ENCODE measurements at places on chromosomes 1 and 21. TPM values are rescaled to one million over a fixed set of nuclear protein-coding genes. Genes with fewer than 3 reads are reported as not detected.

The WNT9A gene
- 2.6 TPM for total RNA-seq

The OR2T29 gene
- total RNA-seq = not detected

The OR14A2 gene
- total RNA-seq = not detected

The LIN9 gene
- total RNA-seq = 7.1 TPM

The FBXO28 gene
- 35.1 TPM for total RNA-seq

The UBL4B gene
- total RNA-seq = not detected

The RGS7 gene
- total RNA-seq = 0.24 TPM

The RAB25 gene
- 213 TPM for total RNA-seq

The KIRREL1 gene
- total RNA-seq = 5.8 TPM

The PIGV gene
- total RNA-seq = 16.8 TPM

The C1orf210 gene
- 67.4 TPM for total RNA-seq

The LCE1A gene
- total RNA-seq = not detected

The HPCAL4 gene
- 0.07 TPM for total RNA-seq

The CA6 gene
- total RNA-seq = not detected

The LCA5L gene
- total RNA-seq = 0.98 TPM

The RHOU gene
- 13.3 TPM for total RNA-seq

The USP33 gene
- 43.9 TPM for total RNA-seq

The SORT1 gene
- 76.2 TPM for total RNA-seq

The RGS16 gene
- 0.77 TPM for total RNA-seq

The LAMC2 gene
- 25.3 TPM for total RNA-seq

The KIF14 gene
- 2.7 TPM for total RNA-seq

The NECTIN4 gene
- total RNA-seq = 7.8 TPM

The PLD5 gene
- total RNA-seq = 0.27 TPM

The PIGR gene
- 7,504 TPM for total RNA-seq

The ADGRB2 gene
- total RNA-seq = 1.6 TPM

The RPE65 gene
- not detected for total RNA-seq

The KCNJ6 gene
- 0.05 TPM for total RNA-seq

The A3GALT2 gene
- total RNA-seq = not detected

The GJB4 gene
- 0.44 TPM for total RNA-seq

The APP gene
- total RNA-seq = 721 TPM

The CR1L gene
- total RNA-seq = not detected

The CNKSR1 gene
- total RNA-seq = 35.3 TPM

The SERTAD4 gene
- total RNA-seq = 4.2 TPM

The ZSWIM5 gene
- total RNA-seq = 9.0 TPM

The LAMB3 gene
- 110 TPM for total RNA-seq

The EFNA1 gene
- 125 TPM for total RNA-seq

The MTMR11 gene
- 168 TPM for total RNA-seq

The CRYAA gene
- total RNA-seq = not detected

The NPHS2 gene
- total RNA-seq = not detected

The LCE1D gene
- total RNA-seq = not detected

The DDR2 gene
- total RNA-seq = 26.5 TPM

The PDXK gene
- 155 TPM for total RNA-seq

The NFASC gene
- 13.9 TPM for total RNA-seq

The LYPD8 gene
- 40.8 TPM for total RNA-seq

The COL8A2 gene
- total RNA-seq = 2.1 TPM

The OR2T35 gene
- total RNA-seq = not detected

The RUNX3 gene
- 1.6 TPM for total RNA-seq

Measured in colonic mucosa (tissue), 4 donors.